ENCODE measurements at places on chromosomes 13 and 19.

GRCh38 chr13:24272452-24273161 is 36.8 kb upstream of the C1QTNF9 start:
- DNase-seq, result peak; percentile 54

DNA sequence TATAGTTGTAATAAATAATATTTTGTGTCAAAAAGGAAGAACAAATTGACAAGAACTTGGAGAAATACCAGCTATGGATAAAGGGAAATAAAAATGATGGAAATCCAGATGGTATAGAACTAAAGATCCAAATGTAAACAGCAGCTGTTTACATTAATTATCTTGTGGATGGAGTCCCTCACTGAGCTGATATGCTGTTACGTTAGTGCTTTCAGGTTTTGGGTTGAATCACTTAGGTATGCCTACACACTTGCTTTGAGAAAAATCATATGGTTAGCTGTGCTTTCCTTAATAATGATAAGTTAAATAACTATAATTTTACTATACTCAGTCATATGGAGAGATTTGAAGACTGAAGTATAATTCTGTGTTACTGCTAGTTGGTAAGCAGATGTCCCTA is 27.7 kb downstream of the WASF3 start:
- DNase-seq, result peak; percentile 60

GRCh38 chr13:40060296-40061007 is 405.0 kb downstream of the COG6 start:
- peak; percentile 87 for DNase-seq

- peak; percentile 7 for DNase-seq
Observed at GRCh38 chr19:11821474-11822109, 7.5 kb downstream of the ZNF440 start.

- peak; percentile 65 for DNase-seq
Observed at GRCh38 chr19:46732966-46733689, 12.7 kb upstream of the FKRP start.

DNA sequence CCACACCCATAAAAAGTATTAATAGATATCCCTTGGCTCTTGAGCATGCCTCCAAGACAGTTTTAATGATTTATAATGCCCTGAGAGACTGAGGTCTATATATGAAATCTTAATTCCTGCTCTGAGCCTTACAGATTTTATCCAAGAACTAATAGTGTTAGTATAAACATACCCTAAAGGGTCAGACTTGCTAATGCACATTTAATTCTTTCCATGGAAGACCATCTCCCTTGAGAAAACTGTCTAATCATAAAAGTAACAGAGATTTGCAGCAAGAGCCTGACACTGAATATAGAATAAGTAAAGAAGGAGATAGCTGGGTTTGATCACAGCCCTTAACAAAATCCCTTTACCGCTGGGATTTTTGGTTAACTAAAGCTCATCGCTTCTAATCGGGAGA is 650.8 kb upstream of the KLF12 start:
- DNase-seq, result no peak

DNA sequence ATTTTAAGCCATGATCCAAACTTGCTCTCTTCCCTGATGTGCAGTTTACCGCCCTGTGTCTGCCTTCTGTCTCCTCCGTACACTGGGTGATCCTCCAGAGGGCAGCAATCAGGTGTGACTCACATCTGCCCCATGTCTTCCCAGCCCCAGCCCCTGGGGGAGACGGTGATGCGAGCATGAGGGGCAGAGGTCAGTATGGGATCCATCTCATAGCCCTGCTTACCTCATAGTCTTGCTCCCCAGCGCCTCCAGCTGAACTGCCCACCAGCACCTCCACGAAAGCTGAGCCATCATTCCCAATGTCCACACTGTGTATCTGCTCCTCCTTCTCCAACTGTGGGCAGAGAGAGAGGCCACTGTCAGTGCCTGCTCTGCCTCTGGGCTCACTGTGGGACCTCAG is 14.6 kb downstream of the XRCC1 start:
- peak; percentile 32 for DNase-seq

DNA sequence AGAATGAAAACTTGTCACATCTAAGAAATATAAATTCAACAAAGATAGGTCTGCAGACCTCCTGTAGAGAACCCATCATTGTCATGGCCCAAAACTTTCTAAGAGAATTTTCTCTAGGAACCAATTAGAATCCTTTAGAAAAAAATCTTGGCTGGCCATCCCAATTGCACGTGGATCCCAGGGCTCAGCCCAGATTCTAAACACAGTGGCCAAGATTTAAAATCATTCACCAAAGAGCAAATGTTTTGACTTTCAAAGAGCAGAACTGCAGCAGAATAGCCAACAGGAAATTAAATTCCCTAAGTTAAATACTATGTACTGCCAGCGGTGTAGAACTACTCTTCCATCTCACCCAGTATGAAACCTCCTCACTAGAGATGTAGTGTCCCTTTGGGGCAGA is 21.3 kb downstream of the IPO5 start:
- no peak for DNase-seq

DNA sequence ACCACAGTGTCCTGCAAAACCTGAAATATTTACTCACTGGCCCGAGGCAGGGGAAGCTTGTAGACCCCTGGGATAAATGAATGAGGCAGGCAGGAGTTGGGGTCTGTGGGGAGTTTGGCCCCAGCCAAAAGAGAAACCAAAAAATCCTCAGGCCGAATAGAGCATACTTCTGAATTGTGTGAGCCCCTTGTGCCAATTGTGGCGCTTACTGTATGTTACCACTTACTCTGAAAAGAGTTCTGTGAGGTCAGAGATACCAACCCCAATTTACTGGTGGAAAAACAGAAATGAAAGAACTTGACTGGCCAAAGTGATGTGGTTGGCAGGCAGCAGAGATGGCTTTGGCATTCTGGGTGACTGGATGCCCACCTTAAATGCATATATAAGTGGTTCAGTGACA is 6.9 kb downstream of the CARM1 start:
- DNase-seq, result no peak

DNA sequence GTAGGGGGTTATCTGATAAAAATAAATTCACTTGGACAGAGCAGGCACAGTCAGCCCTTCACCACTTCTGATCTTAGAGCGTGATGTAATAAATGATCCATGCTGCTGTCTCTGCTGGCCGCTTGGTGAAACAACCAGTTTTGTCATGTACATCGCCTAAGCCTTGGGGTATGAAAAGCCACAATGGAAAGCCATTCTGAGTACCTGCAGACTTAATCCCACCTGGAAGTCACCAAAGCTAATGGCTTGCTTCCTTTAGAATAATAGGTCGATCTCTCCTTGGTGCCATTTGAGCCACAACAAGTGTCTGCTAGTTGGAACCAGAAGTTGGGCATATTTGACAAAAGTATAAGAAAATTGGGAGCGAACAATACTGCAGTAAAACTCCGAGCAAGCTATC is 1649.7 kb upstream of the SPRY2 start:
- no peak for DNase-seq

DNA sequence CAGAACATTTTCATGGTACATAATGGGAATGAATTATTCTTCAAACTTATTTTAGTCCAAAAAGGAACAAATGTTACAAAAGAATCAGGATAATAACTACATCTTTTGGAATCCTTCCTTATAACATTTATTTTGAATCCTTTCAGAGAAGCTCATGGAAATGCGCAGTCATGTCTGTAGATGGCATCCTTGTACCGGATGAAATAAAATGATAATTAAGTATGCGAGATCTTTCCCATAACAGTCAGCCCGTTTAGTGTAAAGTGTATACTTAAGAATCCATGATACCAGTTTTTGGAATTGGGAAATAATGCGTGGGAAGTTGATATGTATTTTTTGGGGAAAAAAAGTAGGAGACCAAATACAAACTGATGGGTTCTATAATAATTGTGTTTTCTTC is 418.8 kb downstream of the GPC5 start:
- DNase-seq, result peak; percentile 45

DNA sequence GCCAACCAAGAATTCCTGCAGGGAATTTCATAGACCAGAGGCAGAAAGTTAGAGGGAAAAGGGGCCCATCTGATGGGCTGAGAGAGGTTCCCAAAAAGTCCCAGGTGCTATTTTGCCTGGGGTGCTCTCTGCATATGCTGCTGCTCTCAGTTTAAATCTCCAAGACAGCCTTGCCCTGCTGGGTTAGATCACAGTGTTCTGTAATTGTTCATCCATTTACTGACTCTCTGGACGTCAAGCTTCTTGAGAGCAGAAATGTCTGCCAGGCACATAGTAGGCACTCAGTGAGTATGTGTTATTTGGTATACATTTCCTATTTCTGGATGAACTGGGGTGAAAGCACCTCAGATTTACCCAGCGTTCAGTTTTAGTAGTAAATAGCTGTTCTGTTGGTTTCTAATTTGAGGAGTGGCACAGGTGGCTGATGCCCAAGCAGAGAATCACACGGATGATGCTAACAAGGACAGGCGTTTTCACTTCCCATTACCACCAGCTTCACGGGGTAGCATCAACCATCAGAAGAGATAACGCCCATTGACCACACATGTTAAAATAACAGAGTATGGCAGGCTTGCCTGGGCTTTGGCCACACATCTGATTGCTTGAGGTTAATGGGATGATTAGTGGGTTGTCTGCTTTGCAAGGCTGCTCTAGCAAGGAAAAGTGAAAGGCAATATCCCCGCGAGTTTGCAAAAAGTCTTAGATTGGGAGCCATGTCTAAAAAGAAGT is 161.1 kb downstream of the SLC7A1 start:
- DNase-seq, result no peak

Measured in amniotic epithelial cell (primary cell).